ENCODE measurements at places on chromosomes 7 and 10.

DNA sequence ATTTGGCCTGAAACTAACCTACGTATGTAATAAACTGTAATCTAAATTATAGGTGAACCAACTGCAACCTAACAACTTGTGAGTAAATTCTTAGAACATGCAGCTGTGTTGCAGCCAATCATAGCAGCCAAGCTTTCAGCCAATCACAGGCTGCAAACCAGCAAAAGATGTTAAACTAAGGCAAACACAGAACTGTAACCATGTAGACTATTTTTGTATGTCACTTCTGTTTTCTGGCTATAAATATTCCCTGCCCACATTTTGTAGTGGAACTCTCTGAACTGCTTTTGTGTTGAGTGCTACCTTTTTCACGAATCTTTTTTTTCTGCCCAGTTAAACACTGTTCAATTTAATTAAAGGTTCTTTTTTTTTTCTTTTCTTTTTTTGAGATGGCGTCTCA lies 28.2 kb upstream of the ZPBP start:
- DNase-seq, result no peak

- DNase-seq, result no peak
Measured at GRCh38 chr7:26370011-26370410, 78.3 kb downstream of the SNX10 start.

DNA sequence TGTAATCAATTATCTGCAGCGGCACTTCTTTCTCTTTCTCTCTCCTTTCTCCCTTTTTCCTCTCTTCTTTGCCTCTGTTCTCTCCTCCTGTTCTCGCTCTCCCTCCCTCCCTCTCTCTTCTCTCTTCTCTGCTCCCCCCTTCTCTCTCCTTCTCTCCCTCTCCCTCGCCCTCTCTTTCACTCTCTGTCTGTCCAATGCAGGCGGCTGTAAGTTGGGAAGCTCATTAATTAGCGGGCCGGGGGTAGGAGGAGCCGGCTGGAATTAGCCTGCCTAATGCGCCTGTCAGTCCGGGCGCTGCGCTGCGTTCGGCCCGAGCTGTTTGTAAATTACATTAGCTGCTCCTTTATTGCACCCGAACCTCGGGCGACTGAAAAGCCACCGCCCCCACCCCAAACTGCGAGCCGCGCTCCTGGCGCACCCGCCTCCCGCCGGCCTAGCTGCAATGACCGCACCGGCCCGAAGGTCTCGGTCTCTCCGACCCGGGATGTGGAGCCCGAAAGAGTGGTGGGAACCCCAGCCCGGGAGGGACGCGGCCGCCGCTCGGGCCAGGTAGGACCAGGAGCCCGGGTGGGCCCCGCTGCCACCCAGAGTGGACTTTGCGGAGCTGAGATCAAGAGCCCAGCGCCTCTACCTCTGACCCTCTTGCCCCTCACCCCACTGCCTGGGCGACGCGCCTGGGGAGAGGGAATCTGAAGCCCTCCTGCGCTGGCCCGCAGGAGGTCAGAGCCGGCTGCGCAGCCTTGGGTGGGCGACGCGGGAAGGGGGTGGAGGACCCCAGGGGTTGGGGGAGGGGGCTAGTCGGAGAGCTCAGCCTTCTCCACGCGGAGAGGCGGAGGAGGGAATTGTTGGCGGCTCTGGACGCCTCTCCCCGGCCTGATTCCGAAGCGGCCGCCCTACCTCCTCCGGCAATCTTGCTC lies at the start of gene LBX1:
Gene LBX1, minus strand, starts transcription at position 198 of the 917 bp plus-strand sequence. CDS start 648 bp downstream, outside the sequence.
- no peak for DNase-seq

DNA sequence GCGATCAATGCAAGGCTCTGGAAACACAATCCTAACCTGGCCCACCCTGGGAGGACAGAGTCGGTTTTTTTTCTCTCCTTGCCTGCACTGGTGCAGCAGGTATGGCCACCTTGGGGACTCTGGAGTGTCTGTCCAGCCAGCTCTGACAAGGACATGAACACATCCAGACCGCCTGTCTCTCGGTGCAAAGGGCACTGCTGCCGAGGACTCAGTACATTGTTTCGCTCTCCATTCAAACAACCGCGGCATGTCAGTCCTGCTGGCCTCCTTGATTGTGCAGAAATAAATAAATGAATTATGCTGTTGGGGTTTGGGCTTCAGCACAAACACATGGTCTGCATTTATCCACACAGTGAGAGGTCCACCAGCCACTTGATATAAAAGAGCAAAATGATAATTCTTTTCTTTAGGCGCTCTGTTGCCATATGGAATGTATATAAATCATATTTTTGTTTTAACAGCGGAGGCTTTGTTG lies 565.2 kb downstream of the KCNMA1 start:
- DNase-seq, result no peak

GRCh38 chr7:10779465-10780399 lies 193.9 kb upstream of the PHF14 start:
- no peak for DNase-seq

GRCh38 chr10:126234630-126235029 lies 153.6 kb downstream of the ADAM12 start:
- DNase-seq, result no peak

GRCh38 chr10:104120903-104121484 lies 977 bp upstream of the SFR1 start:
- peak; percentile 73 for DNase-seq

DNA sequence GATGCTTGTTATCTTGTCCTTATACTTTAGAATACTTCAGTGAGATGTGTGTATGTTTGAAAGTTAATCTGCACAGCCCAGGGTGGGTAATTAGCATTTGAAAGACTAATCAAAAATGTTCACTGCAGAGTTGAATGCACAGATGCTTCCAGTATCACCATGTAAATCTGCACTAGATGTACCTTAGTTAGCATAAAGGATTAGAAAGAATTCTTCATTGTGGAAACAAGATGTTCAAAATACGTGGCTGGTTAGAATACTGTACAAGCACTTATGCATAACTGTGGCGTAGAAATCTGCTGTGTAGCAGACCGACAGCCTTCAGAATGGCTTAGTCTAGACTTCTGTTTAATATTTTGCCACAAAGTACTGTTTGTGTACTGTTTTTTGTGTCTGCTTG lies 2.2 kb upstream of the TMEM168 start:
- DNase-seq, result no peak

GRCh38 chr7:123998921-123999320 lies 33.9 kb downstream of the TMEM229A start:
- no peak for DNase-seq

DNA sequence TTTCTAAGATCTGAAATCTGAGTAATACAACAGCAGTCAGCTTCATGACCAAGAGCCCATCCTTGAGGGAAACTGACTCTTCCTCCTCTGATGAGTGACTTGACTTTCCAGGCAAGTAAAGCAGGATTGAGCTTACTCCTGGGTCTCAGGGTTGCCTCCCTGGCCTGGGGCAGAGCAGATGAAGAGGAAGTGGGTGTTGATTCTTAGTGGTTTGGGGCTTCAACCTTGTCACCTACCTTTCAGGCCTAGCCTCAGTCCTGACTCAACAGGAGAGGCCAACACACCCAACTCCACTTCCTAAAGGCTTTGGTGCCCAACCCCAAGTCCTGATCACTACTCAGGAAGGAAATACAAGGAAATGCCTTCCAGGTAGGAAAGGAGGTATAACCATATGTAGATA lies 54.1 kb downstream of the KCNMA1 start:
- DNase-seq, result no peak

GRCh38 chr10:71761105-71761511 lies 12.2 kb downstream of the VSIR start:
- DNase-seq, result no peak

DNA sequence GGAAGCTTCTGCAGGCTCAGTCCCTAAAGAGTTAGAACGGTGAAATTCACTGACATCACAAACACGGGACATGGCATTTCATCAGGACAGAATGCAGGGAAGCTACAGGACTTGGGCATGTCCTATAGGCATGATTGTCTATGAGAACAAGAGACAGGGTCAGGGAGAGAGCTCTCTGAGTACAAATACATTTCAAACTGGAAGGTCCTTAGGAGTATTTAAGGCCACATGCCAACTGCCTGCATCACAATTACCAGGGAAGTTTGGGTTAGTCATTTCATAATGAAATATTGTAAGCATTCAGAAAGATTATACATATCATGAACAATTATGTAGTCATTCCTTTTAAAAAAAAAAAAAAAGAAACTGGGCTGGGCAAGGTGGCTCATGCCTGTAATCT lies 71.3 kb downstream of the CREB3L2 start:
- DNase-seq, result peak; percentile 76

DNA sequence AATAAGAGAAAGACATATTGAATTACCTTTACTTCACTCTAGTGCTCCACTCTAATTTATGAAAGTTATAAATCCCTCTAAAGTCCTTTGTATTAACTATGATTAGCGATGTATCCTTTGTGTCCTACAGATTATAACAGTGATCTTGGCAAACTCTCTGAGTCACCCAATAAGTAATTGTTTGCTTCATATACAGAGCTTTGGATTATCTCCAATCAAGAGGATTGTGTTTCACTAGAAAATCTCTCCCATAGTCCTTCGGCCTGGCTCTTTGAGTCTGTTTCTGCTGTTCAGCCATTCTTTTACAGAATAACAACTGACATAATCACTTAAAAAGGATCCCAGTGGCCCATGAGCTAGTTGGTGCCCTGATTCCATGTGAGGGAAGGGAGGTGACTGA lies 9.5 kb downstream of the LMOD2 start:
- no peak for DNase-seq

- DNase-seq, result peak; percentile 73
Measured at GRCh38 chr10:60236869-60237524, 152.7 kb downstream of the ANK3 start.

- DNase-seq, result no peak
Measured at GRCh38 chr7:112358513-112358912, 91.7 kb upstream of the IFRD1 start.

DNA sequence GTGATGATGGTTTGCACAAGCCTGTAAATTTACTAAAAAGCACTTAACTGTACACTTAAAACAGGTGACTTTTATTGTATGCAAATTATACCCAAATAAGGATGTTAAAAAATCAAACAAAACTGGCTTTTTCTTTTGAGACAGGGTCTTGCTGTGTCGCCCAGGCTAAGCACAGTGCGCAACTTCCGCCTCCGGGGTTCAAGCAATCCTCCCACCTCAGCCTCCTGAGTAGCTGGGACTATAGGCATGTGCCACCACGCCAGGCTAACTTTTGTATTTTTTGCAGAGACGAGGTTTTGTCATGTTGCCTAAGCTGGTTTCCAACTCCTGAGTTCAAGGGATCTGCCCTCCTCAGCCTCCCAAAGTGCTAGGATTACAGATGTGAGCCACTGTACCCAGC lies 77.7 kb downstream of the DNAJC1 start:
- no peak for DNase-seq

DNA sequence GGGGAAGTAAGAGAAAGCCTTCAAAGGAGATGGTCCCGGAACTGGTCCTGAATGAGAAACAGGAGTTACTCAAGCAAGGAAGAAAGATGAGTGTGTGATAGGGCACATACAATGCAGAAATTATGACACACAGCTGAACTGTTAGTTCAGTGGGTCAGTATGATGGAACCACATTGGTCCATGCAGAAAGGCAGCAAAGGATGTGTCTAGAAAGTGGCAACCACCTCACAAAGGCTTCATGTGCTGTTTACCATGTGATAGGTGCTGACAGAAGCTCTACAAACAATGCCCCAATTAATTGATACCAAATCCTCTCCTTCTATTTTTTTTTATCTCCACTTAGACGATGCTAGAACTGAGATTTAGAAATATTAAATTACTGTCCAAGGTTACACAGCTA lies 258.3 kb downstream of the RELN start:
- DNase-seq, result no peak

GRCh38 chr10:22633106-22633505 lies 81.3 kb downstream of the PIP4K2A start:
- no peak for DNase-seq

DNA sequence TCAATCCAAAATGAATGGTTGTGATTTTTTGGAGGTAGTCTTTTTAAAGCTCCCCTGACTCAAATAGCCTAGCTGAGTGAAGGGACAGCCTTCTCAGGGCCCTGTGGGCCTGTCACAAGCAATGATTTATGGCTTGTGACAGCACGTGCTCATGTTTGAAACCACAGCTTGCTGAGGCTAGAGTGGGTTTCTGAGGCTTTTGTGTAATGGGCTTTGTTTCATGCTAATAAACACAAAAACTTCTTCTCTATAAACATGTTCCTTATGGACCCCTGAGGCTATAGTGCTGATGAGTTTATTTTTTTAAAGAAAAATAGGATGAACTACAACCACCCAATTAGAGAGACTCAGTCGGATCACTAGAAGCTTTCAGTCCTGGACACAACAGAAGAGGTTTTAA lies 36.1 kb upstream of the BET1 start:
- no peak for DNase-seq

DNA sequence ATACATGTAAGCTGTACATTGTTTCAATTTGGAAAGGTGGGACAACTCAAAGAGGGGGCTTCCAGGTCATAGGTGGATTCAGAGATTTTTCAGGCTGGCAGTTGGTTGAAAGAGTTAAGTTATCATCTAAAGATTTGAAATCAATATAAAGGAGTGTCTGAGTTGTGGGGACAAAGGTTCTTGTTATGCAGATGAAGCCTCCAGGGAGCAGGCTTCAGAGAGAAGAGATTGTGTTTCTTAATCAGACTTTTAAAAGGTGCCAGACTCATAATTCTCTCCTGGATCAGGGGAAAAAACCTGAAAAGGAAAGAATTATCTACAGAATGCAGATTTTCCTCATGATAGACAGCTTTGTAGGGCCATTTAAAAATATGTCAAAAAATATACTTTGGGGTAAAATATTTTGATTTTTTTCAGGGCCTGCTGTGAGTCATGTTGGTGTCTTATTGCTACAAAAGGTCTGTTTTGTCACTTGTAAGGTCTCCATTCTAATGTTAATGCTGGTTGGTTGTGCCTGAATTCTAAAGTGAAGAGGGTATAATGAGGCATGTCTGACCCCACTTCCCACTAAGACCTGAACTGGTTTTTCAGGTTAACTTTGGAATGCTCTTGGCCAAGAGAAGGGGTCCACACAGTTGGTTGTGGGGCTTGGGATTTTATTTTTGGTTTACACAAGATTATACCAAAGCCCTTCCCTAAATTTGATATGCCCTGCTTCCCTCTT lies 52.7 kb upstream of the PRSS1 start:
- DNase-seq, result no peak

- DNase-seq, result no peak
Measured at GRCh38 chr7:34734771-34735170, 76.8 kb downstream of the NPSR1 start.

- no peak for DNase-seq
Measured at GRCh38 chr7:23530405-23530804, 1.4 kb downstream of the TRA2A start.

DNA sequence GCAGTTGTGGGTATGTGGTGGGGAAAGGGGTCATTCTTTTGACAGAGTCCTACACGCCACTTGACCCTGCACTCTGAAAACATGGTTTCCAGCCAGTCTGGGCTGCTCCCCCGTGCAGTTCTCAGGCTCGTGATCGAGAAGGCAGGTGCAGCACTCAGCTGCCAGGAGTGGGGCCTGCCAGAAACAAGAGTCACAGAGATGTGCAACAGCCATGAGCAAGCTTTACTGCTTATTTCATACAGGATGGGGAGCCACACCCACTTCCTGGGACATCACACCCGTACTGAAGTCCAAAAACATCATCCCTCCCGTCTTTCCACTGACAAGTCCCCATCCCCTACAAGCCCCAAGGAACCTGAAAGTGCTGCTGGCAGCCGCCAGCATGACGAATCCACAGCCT lies 9.3 kb downstream of the ATG9B start:
- DNase-seq, result no peak

GRCh38 chr10:97184971-97185325 lies 811 bp downstream of the SLIT1 start:
- no peak for DNase-seq

GRCh38 chr10:46541017-46541661 lies 15.3 kb downstream of the GPRIN2 start:
- DNase-seq, result peak; percentile 69

- DNase-seq, result no peak
Measured at GRCh38 chr10:26550774-26551526, 112.8 kb downstream of the APBB1IP start.

GRCh38 chr10:132910186-132910880 lies 32.0 kb downstream of the CFAP46 start:
- DNase-seq, result no peak

Measured in ascending aorta (tissue), 2 donors.